ENCODE measurements at places on chromosomes 1 and 21. TPM values are rescaled to one million over a fixed set of nuclear protein-coding genes. Genes with fewer than 3 reads are reported as not detected.
A peak's percentile ranks its signal among the peaks of the same experiment; 100 is the strongest.

DNA sequence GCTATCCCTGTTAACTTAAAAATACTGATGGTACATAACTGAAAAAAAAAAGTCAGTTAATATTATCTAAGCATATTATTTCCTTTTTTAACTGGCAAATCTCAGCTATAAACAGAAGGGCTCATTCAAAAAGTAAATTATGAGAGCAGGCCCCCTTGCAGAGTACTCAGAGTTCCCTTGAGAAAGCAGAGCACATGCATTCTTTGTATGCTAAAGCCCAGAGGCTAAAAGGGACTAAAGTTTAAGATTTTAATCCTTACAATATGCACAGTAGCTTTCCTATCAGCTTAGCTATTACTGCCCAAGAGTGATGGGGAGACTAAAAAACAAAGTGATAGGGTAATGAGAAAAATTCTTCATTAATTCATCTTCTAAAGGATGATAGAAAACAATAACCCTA, 18.5 kb downstream of the SLC16A1 start:
- no peaks in the 10 kb centered on the region for H3K27me3 ChIP-seq
- no peak for DNase-seq
- no peaks in the 10 kb centered on the region for H3K36me3 ChIP-seq
- no peak overlapping the region for H3K4me3 ChIP-seq

TMPRSS2 gene
- 20.7 TPM for total RNA-seq

OR2L8 gene
- not detected for total RNA-seq

- no peaks in the 10 kb centered on the region for H3K36me3 ChIP-seq
- no peak overlapping the region for H3K27ac ChIP-seq
- no peaks in the 10 kb centered on the region for H3K27me3 ChIP-seq
- DNase-seq: peak; percentile 33
- H3K4me3 ChIP-seq: no peak overlapping the region
Observed at GRCh38 chr1:8077120-8077573, 51.0 kb upstream of the ERRFI1 start.

SLC6A9 gene
- 1.9 TPM for total RNA-seq

KCNK2 gene
- total RNA-seq: not detected

GRCh38 chr1:240776237-240776636, 164.3 kb upstream of the GREM2 start:
- no peaks in the 10 kb centered on the region for H3K4me1 ChIP-seq
- no peak overlapping the region for H3K4me3 ChIP-seq
- DNase-seq: no peak
- no peak overlapping the region for H3K27ac ChIP-seq

RNU1-4 gene
- 538 TPM for total RNA-seq

Data from right lobe of liver (tissue), 6 donors.